ENCODE measurements at places on chromosomes 12 and 14.

DNA sequence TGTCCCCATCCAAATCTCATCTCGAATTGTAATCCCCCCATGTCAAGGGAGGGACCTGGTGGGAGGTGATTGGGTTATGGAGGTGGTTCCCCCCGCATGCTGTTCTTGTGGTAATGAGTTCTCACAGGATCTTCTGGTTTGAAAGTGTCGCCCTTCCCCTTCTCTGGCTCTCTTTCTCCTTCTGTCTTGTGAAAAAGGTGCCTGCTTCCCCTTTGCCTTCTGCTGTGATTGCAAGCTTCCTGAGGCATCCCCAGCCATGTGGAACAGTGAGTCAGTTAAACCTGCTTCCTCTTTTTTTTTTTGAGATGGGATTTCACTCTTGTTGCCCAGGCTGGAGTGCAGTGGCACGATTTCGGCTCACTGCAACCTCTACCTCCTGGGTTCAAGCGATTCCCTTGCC is 104.0 kb downstream of the CCDC91 start:
- no peak for DNase-seq

DNA sequence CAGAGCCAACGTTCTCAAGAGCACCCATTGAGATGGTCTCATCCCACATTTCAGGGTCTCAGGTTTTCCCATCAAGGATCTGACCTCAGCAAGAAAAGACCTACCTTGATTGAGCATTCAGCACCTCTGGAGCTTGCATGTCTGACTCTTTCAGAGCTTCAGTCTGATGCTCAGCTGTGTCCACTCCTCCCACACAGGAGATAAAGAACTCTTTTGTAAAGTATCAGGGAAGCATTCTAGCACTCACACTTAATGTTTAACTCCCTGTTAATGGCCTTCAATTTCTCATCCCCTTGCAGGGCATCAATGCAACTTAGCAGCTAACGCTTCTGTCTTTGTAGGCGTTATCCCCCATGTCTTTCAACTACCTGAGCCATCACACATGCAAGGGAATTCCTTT is 124.1 kb downstream of the GALC start:
- no peak for DNase-seq

- DNase-seq: peak; percentile 25
Observed at GRCh38 chr12:122687086-122687485, 16.1 kb downstream of the HCAR2 start.

- peak; percentile 48 for DNase-seq
Observed at GRCh38 chr14:69574263-69574953, at the start of gene CCDC177. TSS of gene CCDC177 (minus strand) at chr14:69574871. CDS start at chr14:69573622, 1,249 bp downstream.

DNA sequence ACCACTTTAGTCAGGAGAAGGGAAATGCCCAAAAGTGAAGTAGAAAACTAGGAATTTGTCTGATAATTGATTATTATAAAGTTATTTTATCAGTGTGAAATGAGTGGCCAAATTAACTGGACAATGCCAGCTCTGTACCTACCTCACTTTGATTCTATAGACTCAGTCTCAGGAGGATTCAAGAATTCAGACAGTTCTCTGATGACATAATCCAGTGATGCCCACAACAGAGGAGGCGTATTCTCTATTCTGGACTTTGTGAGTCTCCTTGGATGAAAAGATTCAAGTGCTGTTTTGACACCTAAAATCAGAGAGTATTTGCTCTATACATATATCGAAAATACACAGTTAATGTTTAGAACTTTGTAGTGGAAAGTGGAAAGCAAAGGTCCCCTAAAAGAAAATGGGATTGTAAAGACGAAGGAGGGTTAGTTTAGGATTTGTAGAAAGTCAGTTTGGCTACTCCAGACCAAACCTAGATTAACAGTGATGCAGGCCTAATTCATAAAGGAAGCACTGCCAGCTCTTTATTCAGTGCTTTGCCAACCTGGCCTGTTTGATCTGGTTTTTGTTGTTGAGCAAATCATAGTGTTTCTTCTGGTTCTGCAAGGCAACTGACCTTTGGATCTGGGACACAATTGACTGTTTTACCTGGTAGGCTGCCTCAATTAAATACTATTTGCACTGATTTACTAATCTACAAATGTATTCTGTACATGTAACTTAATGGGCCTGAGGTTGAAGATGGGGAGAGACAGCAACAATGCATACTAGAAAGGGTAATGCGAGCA is 67.4 kb downstream of the DAD1 start:
- no peak for DNase-seq

DNA sequence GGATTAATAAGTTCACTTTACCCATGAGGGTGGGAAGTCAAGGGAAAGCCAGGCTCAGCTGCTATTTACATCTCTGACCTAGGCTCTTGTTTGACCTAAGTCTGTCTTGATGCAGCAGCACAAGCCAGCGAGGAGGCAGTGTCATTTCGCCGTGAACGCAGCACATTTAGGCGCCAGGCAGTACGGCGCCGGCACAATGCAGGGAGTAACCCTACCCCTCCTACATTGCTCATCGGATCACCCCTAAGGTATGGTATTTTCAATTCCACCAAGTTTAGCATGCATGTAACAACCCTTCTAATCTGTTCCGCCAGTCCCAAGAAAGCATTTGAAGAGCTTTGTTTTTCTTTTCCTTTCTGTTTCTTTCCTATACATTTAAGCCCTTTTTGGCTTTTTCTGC is 81.2 kb downstream of the PCNX1 start:
- no peak for DNase-seq

DNA sequence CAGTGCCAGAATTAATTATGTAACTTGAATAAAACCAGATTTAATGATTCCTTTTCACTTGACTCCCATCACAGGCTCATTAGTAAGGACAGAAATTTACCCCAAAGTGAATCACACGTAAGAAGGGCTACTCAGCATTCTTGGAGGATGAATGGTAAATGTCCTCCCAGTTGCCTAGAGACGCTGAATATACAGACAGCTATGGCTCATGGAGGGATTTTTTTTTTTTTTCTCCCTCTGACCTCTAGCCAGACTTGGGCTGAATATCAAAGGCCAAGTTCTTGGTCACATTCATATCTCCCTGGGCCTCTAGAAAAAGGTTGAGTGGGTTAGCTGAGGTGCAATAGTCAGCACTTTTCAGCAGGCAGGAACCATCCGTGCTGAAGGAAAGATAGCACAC is 77.5 kb downstream of the PHLDA1 start:
- DNase-seq: peak; percentile 97

- no peak for DNase-seq
Observed at GRCh38 chr14:33764876-33765650, 185.8 kb downstream of the EGLN3 start.

- DNase-seq: no peak
Observed at GRCh38 chr12:89770391-89770790, 61.8 kb upstream of the ATP2B1 start.

- no peak for DNase-seq
Observed at GRCh38 chr12:91640021-91640420, 457.4 kb upstream of the DCN start.

- DNase-seq: no peak
Observed at GRCh38 chr12:51369581-51369980, 21.6 kb downstream of the GALNT6 start.

- peak; percentile 86 for DNase-seq
Observed at GRCh38 chr14:50040401-50040775, 76.0 kb downstream of the VCPKMT start.

- no peak for DNase-seq
Observed at GRCh38 chr12:127162307-127162706, 1104.7 kb upstream of the TMEM132C start.

GRCh38 chr14:98725191-98725590 is 546.8 kb downstream of the BCL11B start:
- DNase-seq: no peak

DNA sequence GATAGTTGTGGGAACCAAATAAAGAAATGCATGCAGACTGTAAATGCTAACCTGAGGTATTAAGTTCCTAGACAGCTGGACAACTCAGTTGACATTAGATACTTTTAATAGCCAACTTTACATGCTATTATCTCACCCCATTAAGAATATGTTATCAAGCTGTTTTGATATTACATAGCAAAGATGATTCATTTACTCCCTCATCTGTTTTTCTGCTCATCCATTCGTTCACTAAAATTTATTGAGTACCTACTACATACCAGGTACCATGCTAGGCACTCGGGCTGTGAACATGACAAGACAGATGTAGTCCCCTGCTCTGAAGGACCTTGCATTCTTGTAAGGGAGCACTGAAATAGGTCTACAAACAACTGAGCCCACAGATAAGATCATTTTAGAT is 192.4 kb downstream of the DACT1 start:
- no peak for DNase-seq

DNA sequence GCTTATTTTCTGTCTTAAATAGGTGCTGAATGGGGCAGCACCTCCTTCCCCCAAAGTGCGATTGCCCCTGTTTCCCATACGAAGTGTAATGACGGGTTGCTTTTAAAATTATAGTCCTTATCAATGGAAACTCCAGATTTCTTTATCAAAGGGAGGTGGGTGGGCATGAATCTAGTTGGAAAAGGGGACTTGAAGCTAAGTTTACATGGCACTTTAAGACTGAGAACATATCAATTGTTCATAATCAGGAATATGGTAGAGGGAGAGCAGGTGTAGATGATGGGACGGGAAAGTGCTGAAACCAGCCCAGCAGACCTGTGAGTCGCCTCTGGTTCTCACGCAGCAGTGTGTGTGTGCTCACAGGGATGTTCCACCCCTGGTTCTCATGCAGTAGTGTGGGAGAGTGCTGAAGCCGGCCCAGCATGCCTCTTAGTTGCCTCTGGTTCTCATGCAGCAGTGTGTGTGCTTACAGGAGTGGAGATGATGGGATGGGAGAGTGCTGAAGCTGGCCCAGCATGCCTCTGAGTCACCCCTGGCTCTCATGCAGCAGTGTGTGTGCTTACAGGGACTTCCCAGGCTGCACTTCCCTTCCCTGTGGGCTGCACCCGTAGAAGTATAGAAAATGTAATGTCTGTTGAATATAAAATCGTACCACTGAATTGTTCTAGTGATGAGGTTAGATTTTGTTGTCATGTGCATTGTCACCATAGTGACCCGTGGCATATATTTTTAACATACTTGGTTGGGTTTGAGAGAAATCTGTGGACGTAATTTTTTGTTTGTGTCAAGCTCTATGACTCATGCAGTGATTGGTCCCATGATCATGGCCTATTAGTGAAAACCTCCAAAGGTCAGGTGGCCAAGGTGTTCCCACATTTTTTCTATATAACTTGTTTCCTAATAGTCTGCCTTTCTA is 51.6 kb downstream of the GPATCH2L start:
- DNase-seq: peak; percentile 100

- no peak for DNase-seq
Observed at GRCh38 chr14:75375983-75376382, 51.8 kb upstream of the JDP2 start.

DNA sequence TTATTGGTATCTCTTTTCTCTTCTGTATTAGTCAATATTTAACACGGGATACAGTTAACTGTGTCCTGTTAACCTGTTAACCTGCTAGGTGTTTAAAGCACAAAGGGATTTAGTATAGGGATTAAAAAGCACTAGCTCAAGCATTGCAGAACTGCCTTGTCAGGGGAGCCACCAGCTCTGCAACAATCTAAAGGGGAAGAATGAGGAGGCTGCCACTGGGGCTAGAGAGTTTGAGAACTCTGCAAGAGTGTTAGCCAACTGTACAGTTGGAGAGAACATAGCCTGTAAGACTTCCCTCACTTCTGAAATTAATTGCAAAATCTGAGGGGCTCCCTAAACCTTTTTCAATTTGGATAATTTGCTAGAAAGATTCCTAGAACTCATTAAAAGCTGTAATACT is 6.5 kb upstream of the VRK1 start:
- DNase-seq: no peak

DNA sequence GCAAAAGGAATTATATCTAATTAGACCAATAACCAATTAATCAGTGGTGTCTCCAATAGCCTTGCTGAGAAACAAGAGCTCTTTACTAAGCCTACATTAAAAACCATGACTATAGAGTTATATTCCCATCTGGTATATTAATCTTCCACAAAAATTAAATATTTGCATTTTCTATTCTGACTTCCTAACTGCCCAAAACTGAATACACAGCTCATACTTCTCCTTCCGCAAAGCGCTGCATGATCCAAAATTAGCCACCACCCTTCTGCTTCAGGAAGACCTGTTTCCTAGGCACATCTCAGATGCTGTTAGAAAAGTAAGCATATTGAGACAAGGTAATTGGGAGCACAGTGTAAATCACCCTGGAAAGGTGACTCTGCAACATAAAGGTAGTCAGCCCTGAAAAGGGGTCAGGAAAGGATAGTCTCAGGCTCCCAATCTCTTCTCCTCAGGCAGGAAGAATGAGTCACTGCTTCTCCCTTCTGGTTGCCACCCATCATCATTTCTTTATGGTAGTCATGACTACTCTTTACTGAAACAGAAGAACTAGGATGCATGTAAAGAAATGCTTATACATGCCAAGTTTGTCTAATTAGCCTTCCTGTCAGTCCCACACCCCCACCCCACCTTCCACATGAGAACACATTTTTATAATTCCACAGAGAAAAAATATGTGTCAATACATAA is 54.3 kb downstream of the PLCZ1 start:
- DNase-seq: peak; percentile 49

GRCh38 chr12:57262126-57262822 is 11.3 kb upstream of the STAC3 start:
- no peak for DNase-seq

DNA sequence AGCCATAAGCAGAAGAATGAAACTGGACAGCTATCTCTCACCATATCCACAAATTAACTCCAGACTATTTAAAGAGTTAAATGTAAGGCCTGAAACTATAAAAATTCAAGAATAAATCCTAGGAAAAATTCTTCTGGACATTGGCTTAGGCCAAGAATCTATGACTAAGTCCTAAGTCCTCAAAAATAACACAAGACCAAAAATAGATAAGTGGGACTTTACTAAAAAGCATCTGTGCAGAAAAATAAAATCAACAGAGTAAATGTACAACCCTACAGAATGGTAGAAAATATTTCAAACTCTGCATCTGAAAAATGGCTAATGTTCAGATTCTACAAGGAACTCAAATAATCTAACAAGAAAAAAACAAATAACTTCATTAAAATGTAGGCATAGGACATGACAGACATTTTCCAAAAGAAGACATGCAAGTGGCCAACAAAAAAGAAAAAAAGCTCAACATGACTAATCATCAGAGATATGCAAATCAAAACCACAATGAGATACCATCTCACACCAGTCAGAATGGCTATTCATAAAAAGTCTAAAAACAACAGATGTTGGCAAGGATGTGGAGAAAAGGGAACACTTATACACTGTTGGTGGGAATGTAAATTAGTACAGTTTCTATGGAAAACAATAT is 61.0 kb upstream of the PPFIA2 start:
- DNase-seq: no peak

GRCh38 chr12:15000575-15000974 is 27.7 kb downstream of the PDE6H start:
- DNase-seq: no peak

GRCh38 chr12:12387501-12387900 is 30.6 kb downstream of the BORCS5 start:
- DNase-seq: peak; percentile 59

GRCh38 chr12:89364631-89365030 is 12.3 kb upstream of the DUSP6 start:
- no peak for DNase-seq

DNA sequence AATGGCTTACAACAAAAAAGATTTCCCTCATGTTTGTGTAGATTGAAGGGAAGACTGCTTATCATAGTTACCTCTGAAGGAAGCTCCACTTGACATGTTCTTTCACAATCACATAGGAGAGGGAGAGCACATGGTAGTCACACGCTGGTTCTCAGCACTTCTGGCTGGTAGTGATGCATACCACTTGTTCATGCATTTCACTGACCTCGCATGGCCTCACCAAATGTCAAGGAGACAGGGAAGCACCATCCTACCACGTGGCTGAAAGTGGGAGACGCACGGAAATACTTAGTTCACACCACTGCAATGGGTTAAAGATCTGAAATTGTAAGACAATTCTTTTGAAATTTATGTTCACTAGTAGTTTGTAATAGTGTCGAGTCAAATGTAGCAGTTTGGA is 74.0 kb downstream of the PDE3A start:
- DNase-seq: no peak
